ENCODE measurements at places on chromosomes 1 and 21.

GRCh38 chr1:94737124-94737998, 82.8 kb upstream of the SLC44A3 start:
- DNase-seq, result no peak

- DNase-seq, result no peak
These were observed 189.1 kb downstream of the RASAL2 start for GRCh38 chr1:178282949-178283367.

DNA sequence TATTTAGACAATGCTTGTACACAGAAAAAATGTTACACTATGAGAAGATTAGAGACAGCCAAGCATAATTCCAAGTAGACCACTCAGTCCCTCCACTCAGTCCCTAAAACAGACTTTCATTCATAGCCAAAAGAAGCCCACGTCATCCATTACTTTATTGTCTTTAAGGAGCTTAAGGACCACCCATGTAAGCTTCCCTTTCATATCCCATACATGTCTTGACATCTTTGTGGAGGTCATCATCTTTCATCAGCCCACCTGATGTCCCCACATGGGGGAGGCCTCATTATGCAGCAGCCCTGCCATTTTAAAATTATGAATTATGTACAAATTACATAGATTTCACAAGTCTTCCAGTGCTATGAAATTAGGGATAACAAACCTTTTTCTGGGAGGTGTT, 92.6 kb upstream of the PALMD start:
- DNase-seq, result no peak

- DNase-seq, result no peak
These were observed 12.7 kb upstream of the C1orf167 start for GRCh38 chr1:11749203-11749689.

- no peak for DNase-seq
These were observed 975.6 kb downstream of the NCAM2 start for GRCh38 chr21:21973806-21974205.

DNA sequence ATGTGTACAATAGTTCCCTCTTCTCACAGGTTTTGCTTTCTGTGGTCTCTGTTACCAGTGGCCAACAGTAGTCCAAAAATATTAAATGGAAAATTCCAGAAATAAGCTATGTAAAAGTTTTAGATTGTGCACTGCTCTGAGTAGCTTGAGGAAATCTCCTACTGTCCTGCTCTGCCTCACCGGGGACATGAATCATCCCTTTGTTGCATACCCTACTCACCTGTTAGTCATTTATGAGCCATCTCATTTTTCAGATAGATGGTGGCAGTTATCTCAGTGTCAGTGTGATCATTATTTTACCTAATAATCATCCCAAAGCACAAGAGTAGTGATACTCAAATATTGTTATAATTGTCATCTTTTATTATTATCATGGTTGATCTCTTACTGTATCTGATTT, 688.1 kb downstream of the PLA2G4A start:
- DNase-seq, result no peak

All from fibroblast of skin of left biceps (primary cell).